Activated CD4-positive, alpha-beta T cell treated with anti-CD3 and anti-CD28 coated beads, Interleukin-2, amount 10 ng/mL, durations not matched to agents 24 days and 14 days (primary cell): ENCODE measurements at places on chromosomes 5 and 9. TPM values are rescaled to one million over a fixed set of nuclear protein-coding genes. Genes with fewer than 3 reads are reported as not detected.

DNA sequence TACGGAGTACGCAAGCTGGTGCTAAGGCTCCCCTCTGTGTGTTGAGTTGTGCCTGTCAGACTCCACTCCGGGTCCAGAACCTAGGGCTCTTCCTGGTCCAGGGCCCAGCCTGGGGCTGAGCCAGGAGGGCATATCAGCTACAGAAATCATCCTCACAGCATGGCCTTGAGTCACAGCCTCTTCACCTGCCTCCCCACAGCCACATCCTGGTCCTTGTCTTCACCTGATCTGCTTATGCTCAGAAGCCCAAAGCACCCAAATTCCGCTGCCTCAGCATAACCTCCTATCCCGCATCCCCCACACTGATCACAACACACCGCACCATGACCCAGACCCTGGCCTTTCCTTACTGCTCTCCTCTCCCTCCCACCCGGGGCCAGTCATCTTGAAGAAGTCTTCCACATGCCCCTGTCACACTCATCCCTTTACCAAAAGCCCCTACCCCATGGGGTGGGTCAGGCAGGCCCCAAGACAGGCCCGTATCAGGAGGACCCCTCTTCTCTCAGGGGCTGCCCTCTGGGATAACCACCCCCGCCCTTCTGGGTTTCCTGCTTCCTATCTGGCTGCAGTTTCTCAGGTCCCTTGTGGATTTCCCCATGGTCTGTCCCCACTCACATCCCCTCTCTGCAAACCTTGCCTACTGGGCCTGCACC is 1.3 kb upstream of the IL3 start:
- DNase-seq = peak; percentile 76

DNA sequence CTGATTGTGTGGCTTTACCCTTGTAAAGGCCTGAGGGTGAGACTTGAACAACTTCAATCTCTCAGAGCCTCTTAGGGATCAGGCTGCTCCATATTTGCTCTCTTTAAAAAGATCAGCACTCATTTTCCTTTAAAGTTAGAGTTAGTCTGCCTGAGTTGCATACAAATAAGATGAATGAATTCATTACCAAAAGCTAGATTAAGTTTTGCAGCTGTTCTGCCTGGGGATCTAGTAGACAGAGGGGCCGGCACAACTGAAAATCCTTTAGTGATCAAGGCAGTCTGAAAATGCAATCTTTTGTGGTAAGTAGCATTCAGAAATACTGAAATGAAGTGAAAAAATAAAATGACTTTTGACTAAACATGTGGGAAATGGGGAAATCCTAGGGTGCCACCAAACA is 264.0 kb downstream of the MAN2A1 start:
- peak; percentile 37 for DNase-seq

DNA sequence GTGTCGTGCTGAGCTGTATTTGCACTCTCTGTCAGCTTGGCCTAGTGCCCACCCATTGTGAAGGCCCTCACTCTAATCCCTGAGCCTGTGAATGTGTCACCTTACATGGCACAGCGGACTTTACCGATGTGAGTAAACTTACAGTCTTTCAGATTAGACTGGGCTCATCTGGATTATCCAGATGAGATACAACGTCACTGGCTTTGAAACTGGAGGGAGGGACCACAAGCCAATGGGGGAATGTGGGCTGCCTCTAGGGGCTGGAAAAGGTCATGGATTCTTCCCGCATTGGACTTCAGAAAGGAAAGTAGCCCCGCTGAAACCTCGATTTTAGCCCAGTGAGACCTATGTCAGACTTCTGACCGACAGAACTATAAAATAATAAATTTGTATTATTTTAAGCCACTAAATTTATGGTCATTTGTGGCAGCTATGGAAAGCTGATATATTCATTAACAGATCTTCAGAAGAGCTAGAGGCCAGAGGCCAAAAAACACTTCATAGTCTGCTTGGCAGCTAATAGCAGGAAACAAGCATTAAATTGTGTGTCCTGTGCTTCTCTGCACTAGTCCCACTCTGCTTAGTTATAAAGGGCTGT is 139.0 kb upstream of the GAS1 start:
- no peak for DNase-seq

GRCh38 chr5:149860801-149861322 is 83.7 kb downstream of the PDE6A start:
- DNase-seq = peak; percentile 73

LECT2 gene
- not detected in 2 replicates for total RNA-seq

PSAT1 gene
- 88.5 and 91.3 TPM in 2 replicates for total RNA-seq

CCL21 gene
- not detected in 2 replicates for total RNA-seq
